ENCODE measurements at places on chromosomes 7 and 10.

DNA sequence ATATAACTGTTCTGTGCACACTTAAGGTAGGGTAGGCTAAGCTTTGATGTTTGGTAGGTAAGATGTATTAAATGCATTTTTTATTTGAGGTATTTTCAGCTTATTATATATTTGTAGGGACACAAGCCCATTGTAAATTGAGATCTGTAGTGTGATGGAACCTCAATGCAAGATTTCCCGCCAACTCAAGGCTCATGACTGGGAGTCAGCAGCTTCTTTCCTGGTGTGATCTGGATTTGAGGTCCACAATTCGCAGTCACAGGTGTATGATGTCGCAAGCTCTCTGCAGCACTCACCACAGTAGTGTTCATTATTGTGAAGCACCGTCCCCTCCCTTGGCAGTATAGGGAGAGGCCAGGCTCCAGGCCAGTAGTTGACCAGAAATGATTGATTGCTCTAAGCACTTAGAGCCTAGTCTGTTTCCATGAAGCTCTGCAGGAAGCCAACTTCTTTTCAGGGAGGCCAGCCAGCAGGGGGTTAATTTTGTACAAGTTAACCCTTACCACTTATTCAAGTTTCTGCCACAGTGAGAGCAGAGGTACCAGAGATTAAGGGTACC, 54.9 kb downstream of the SEM1 start:
- no peak for DNase-seq

GRCh38 chr7:3138997-3139396, 95.3 kb upstream of the CARD11 start:
- no peak for DNase-seq

GRCh38 chr7:87712571-87712970, 84.4 kb downstream of the RUNDC3B start:
- no peak for DNase-seq

DNA sequence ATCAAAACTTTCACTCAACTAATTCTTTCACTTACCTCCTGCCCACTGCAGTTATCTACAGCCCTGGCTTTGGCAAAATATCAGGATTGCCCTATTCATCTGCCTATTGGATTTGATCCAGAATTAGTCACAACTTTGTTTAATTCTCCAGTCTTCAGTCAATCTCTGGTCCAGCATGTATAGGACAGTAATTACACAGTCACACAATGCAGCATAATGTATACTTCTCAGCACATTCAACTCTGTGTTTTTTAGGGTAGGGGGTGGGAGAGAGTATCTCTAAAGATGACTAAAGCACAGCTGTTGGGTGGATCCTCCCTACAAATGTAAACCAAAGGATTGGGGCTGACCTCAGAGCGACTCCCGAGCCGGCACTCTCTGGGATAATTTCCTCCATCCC, 17.7 kb upstream of the NRP1 start:
- DNase-seq = no peak

GRCh38 chr7:69989551-69989950, 391.3 kb downstream of the AUTS2 start:
- DNase-seq = no peak

DNA sequence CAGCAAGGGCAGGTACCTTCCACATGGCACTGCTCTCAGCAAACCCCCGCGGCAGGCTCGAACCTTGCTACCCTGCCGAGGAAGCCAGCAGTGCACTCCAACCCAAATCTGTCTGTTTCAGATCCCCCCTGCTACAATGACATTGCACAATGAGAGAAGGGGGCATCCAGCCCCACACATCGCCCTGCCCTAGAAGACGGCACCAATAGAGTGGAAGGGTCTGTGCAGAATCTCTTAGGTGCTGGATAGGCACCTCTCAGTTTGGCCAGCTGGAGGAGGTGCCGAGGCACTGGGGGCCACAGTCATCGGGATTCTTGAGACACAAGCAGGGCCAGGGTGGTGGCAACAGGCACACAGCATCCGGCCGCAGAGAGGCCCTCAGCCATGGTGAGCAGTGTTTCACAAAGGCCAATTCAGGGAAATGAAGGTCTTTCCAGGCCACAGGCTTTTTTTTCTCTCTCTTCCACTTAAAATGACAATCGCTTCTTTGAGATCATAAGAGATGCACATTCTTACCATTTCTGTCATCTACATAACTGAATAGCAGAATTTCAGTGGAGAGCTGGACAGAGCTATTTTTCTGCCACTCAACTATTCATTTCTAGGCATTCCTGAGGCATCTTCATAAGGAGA, 281.3 kb downstream of the TNS3 start:
- DNase-seq = no peak

GRCh38 chr10:5297466-5297865, 67.3 kb upstream of the UCN3 start:
- no peak for DNase-seq
